ENCODE measurements at places on chromosomes 3 and 15.

GRCh38 chr3:139897759-139898158 is 37.2 kb upstream of the CLSTN2 start:
- no peak for DNase-seq

DNA sequence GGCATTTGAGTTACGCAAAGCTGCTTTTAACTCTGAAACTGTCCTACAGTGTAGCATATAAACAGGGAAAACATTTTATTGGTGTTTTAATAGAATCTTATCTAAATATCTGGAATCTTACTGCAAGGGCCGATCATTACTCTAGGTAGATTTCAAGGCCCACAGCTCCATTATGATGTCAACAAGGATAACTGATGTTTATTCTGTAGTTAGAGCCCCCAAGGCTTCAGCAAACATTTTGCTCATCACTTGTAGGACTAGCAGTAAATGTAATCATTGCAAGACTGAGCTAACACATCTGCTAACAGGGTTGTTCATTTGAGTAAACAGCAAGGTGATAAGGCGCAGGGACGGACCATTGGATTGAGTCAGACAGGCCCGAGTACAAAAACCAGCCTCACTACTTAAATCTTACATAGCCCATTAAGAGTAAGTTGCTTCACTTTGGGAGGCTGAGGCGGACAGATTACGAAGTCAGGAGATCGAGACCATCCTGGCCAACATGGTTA is 332.5 kb upstream of the TPRG1 start:
- no peak for DNase-seq

GRCh38 chr3:197001972-197002700 is 27.5 kb downstream of the MELTF start:
- DNase-seq, result no peak

GRCh38 chr3:81764665-81765064 is 3.2 kb upstream of the GBE1 start:
- no peak for DNase-seq
